ENCODE measurements at places on chromosomes 12 and 14.

GRCh38 chr12:66637699-66638301 lies 41.1 kb downstream of the GRIP1 start:
- peak; percentile 13 for DNase-seq

DNA sequence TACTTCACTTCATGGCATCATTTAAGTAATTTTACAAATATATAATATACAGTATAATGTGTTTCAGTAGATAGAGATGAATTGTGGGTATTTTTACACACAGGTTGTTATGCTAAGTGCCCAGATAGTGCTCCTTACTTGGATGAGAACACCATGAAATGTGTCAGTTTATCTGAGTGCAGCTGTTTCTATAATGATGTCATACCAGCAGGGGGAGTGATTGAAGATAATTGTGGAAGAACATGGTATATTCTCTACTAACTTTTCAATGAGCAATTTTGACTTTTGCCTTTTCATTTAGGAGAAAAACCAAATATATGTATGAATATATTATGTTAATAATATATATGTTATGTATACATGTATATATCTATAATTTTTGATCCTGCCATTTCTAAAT lies 221.6 kb downstream of the LRRK2 start:
- DNase-seq, result peak; percentile 35

DNA sequence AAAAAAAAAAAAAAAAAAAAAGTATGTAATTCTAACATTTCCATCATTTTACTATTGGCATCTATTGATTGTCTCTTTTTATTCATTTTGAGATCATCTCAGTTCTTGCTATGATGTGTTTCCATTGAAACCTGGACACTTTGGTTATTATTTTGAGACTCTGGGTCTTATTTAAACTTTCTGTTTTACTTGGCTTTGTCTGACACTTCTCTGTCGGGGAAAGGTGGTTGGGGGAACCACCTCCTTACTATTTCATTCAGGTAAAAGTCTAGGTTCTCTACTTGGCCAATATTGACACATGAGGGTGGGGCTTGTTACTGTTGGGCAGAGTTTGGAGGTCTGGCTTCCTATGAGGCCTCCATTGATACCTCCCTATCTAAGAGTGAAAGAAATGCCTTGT lies 228.0 kb downstream of the NRXN3 start:
- no peak for DNase-seq

GRCh38 chr12:14185427-14186192 lies 179.9 kb upstream of the ATF7IP start:
- peak; percentile 48 for DNase-seq

GRCh38 chr12:93624595-93625294 lies 52.3 kb downstream of the SOCS2 start:
- peak; percentile 44 for DNase-seq

- no peak for DNase-seq
These were observed 3.2 kb upstream of the SPTSSA start for GRCh38 chr14:34465069-34465859.

GRCh38 chr12:124169577-124170284 lies 125.2 kb upstream of the RFLNA start:
- DNase-seq, result no peak

DNA sequence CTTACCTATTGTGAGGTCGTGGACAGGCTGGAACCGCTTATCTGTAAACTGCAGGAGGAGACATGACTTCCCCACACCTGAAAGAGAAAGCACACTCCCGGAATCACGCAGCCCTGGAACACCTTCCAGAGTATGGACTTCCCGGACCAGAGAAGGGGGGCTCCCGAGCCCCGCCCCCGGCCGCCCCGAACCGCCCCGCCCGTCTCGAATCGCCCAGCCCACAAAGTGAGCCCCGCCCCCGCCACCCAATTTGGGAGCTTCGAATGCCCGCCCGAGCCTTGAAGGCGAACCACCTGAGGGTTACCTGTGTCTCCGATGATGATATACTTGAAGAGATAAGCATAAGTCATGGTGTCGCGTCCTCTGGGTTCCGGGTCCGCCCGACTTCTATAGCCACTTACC lies 235 bp downstream of the RAB2B start:
- no peak for DNase-seq

GRCh38 chr14:102798926-102799325 lies 21.7 kb downstream of the TRAF3 start:
- DNase-seq, result no peak

GRCh38 chr12:53844994-53845844 lies 93.4 kb upstream of the HOXC13 start:
- DNase-seq, result no peak

DNA sequence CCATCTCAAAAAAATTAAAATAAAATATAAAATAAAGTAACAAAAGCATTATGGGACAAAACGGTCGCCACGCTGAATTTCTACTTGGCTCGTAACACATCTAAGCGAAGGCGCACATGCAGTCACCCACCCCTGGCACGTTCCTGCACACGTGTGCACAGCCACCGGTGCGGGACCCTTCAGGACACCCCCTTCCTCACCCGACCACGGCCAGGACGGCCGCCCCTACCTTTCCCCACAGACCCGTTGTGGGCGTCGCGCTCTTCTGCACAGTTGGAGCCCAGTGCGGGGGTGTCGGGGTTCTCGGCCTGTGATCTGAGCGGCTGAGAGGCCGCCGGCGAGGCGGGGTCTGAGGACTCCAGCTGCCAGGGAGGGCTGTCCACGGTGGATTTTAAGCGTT lies 44.4 kb upstream of the GPR68 start:
- no peak for DNase-seq

- DNase-seq, result no peak
These were observed 3.2 kb upstream of the SOCS2 start for GRCh38 chr12:93569301-93569655.

DNA sequence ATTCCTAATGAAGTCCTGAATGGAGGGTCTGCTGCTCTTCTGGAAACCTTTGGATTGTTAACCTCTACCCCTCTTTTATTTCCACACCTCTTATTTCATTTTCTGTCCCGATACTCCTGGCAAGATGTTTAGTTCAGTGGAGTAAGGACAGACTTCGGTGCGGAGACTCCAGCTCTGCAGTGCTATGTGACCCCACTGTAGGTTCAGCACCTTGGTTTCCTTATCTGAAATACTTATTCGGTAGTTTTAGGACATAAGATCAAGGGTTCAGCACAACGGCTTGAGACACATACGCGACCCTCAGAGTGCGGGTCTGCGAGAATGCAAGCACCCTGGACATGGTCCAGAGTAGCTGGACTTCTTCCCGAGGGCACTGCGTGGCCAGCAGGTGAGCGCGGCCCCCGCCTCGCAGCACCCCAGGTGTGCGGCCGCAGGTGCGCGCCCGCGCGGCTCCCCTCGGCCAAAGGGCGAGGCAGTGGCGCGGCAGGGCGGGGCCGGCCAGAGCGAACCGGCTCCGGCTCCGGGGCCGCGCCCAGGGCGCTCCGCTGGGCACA lies 465 bp upstream of the FGD4 start:
- DNase-seq, result no peak

- no peak for DNase-seq
These were observed 110.1 kb downstream of the SAMD4A start for GRCh38 chr14:54676812-54677708.

DNA sequence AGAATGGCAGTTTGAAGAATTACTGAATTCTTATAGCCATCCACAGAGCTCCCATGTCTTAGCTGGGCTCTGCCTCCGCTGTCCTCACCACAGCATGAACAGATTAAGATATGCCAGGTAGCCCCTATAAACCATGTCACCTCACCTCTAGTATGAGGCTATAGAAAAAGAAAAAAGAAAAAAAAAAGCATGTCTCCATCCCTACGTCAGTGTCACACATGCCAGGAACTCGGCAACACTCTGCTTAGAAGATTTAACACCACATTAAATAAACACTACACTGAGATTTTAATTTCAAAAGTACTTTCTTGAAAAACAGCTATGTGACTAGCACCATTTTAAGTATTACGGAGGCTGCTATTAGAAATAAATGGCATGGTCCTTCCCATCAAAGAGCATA lies 149.4 kb downstream of the CAPZA3 start:
- no peak for DNase-seq

DNA sequence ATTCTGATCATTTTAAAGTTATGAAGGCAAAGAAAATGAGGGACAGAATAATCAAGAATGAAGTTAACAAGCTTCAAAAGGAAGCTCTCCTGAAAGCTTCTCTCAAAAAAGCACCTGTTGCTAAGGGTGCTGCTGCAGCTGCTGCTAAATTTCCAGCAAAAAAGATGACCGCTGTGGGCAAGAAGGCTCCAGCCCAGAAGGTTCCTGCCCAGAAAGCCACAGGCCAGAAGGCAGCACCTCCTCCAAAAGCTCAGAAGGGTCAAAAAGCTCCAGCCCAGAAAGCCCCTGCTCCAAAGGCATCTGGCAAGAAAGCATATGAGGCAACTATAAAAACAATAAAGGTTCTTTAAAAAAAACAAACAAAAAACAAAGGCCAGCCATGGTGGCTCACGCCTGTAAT lies 52.7 kb upstream of the NR2C1 start:
- no peak for DNase-seq

DNA sequence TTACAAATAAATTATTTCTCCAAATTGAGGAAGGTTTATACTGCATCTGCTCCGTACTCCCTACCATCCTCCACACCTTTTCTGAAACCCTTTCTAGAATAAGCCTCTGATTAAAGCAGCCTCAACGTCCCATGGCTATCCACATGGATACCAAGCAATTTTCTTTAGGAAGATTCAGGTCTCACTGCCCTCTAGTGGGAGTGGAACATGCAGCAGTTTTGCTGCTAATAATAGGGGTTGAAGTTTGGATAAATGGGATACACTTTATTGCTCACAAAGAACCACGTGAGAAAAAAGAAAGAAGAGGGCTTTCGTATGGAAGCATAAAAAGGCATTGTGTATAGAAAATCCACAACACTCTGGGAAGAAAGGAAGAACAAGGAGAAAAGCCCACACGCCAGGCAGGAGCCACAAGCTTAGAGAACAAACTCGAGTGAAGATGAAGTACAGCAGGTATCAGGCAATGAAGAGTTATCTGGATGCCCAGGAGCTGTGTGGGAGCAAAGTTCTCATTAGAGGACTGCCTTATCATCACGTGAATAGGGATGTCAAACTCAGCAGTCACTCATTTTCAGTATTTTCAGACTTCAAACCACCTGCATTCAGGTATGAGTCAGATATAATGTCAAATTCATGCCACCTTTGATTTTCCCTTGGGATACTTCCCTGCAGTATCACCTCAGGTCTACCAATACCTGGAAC lies 45.8 kb downstream of the CCER1 start:
- no peak for DNase-seq

DNA sequence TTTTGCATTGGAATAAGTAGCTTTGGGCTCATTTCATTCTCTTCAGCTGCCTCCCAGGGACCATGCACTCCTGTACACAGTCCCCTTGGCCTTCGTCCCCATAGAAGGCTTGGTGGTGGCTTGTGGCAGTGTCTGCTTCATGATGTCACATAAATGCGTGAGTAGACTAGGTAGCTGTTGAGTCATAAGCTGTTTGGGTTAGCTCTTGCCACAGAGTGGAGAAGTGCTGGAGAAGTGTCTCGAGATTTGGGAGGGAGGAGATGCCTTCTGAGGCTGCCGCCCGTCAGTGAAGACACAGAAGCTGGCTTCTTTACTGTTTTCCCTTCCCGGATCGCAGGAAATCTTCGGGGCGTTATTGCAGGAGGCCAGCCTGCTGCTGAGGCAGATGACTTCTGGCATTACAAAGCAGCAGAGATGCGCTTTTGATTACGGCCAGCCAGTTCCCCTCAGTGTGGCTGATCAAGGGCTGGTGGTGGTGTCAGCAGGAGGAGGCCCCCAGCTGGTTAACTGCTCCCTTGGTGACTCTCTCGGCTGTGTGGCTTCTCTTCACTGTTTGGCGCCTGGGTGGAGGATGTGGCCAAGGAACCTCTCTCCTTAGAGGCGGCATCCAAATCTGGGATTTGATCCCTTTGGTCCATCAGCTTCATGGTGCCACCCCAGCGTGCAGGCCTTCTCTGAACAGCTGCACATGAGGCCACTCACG lies 67.6 kb downstream of the AACS start:
- DNase-seq, result no peak

DNA sequence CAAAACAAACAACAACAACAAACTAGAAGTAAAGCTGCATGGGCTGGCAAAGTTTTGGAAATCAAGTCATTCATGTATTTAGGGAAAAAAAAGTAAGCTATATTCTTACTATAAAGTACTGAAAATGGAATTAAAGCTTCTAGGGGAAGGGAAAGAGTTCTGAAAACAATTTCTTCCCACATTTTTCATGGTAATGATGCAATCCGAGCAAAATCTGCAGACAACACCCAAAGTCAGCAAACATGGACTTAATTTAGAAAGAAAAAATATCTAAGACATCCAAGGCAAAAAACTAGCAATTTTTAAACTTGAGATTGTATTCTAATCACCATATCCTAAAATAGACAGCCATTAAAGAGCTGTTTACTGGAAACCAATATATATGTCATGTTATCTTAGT lies 86.3 kb downstream of the LRP6 start:
- DNase-seq, result no peak

- DNase-seq, result peak; percentile 34
These were observed 4.8 kb upstream of the DGLUCY start for GRCh38 chr14:91108941-91109611.

DNA sequence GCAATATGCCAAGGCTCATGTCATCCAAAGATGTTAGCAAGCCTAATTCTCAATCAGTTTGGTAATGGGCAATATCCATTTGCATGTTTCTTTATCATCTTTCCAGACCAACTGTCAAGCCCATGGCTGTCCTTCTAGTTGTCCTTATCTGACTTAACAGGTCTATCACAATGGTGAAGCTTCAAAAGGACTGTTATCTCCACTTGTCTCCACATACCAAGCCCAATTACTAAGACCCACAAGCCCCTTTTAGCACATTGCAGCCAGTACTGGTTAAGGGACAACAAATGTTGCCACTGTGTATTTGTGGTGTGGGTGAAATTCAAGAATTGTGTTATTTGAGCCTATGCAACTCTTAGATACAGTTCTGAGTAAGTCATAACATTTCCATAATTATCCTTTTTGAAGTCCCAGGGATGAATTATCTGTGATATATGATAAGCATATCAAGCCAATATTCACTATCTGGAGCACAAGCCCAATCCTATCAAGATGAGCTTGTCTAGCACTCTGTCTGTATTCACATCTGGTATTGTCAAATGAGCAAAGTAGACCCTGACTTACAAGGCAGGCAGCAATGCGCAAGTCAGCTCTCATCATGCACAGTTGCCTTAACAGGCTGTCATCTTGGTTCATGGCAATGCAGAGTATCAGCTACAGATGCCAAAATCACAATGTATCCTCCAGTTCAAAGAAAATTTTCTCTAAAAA lies 19.3 kb upstream of the ST8SIA1 start:
- DNase-seq, result no peak

- peak; percentile 44 for DNase-seq
These were observed 67.2 kb downstream of the RIC8B start for GRCh38 chr12:106841510-106842302.
